Posterior cingulate gyrus (tissue), 11 donors: ENCODE measurements at places on chromosomes 13 and 19.
A peak's percentile ranks its signal among the peaks of the same experiment; 100 is the strongest.

DNA sequence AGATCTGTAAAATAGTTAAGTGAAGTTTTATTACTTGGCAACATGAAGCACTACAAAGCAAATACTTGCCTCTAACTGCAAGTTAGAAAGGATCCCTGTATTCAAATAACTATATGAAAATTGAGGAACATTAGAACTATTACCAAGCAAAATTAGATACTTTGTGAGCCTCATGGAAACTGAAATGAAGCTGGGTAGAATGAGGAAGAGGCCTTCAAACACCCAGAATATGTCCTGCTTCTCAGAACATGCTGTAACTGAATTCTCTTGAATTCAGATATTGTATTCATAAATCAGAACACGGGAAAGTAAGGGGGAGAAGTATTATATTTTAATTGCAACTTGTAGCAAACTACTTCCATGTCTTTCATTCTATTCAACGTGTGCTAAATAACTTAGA lies 947.9 kb downstream of the PCDH17 start:
- no peak for DNase-seq

DNA sequence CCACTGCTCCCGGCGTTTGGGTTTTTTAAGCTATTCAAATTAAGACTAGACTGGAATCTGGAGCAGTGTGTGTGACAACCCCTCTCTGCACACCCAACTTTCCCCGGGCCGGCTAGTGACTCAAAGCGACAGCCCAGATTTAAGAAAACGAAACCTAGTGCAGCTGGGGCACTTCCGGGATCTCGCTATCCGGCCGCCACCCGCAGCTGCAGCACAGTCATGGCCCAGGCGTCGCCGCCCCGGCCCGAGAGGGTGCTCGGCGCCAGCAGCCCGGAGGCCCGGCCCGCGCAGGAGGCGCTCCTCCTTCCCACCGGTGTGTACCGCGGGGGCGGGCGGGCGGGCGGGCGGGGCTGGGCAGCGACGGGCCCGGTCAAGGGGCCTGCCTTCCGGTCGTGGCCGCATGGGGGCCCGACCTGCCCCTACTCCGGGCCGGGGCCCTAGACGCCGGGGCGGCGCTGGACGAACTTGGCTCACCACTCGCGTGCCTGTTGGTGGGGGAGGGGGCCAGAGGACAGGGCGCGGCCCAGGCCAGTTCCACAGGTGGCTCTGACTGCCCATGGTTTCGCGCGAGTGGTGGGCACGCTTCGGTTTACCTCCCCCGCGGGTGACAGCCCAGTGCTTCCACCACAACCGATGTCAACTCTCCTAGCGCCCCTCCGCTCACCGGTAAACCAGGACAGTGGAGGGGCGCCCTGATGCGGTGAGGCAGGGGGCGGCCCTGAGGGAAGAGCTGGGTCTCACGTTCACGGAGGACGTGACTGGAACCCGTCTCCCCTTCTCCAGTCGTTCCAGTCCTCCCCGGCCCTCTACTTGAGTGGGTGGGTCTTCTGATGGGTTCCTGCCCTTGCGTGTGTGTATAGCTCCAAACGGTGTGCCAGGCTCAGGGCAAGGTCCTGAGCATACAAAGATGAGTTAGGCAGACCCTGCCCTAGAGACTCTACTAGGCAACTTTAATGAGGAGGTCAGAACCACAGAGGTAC lies at the start of gene PHF11:
PHF11 (plus strand) TSS at position 171 of the 980 bp plus-strand sequence; CDS start at position 220, 49 bp downstream.
- peak; percentile 52 for DNase-seq

DNA sequence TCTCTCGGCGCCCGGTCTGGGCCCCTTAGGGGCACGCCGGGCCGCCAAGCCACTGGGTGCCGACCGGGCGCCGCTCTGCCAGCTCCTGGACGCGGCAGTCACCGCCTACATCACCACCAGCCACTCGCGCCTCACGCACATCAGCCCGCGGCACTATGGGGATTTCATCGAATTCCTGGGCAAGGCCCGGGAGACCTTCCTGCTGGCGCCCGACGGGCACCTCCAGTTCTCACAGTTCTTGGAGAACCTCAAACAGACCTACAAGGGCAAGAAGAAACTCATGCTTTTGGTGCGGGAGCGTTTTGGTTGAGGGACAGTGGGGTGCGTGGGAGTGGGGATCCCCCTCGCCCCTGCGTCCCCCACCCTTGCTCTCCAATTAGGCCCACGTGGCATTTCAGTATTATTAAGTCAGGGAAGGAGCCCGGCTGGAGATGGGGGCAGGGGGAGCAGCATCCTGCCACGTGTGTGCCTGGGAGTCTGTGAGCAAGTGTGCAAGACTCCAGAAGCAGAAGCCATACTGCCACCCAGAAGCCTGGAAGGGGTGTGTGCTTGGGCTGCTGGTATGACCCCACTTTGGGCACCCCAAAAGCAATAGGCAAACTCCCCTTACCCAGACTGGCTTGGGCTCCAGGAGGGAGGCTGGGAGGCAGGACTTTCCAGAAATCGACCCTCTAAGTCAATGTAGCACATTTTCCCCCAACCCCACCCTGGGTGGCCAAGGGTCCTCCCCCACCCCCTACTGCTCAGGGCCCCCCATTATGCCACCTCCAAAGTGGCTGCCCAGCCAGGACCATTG lies 35.7 kb downstream of the ZSWIM4 start:
- DNase-seq: no peak

GRCh38 chr13:29948244-29948643 lies 97.8 kb upstream of the UBL3 start:
- no peak for DNase-seq

DNA sequence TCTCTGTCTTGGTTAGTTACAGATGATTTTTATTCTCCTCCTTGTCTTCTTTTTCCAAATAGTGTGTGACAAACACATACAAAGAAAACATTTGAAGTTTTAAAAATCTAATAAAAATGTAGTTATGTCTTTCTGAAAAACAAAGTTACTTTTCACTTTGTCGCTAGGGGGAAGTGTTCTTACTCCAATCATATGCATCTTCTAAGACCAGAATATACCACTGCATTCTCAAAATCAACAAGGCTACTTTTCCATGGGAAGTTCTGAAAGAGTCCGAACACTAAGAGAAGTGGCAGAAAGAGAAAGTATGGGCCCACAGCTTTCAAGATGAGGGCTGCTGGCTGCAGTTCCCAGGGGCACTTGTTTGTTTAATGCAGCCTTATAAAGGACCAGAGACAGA lies 208.9 kb downstream of the DCT start:
- DNase-seq: no peak

- no peak for DNase-seq
Observed at GRCh38 chr13:62747152-62747551, 1331.5 kb upstream of the PCDH20 start.

- DNase-seq: no peak
Observed at GRCh38 chr13:42686165-42686564, 95.2 kb upstream of the FAM216B start.
